ENCODE measurements at places on chromosomes 6 and 20.

- DNase-seq = no peak
Measured at GRCh38 chr6:1045239-1045638, 266.7 kb upstream of the FOXQ1 start.

DNA sequence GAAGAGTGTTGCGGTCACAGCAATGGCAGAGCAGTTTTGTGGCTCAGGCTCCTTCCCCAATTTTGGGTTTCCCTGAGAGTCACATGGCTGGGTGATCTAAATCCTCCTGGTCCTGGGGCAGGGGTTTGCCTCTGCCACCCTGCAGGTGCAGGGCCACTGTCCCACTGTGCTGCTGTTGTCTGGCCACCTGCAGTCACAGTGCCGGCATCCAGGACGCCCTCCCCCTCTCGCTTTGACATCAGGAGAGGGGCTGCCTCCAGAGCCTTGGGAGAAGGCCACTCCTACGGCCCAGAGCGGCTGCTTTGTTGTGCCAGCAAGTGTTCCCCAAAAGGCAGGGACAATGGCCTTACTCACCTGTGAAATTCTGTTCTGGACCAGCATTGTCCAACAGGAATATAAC lies 449.0 kb downstream of the QKI start:
- no peak for DNase-seq

GRCh38 chr6:39074486-39074885 lies 25.9 kb downstream of the GLP1R start:
- DNase-seq = no peak

- DNase-seq = no peak
Measured at GRCh38 chr6:4313044-4313686, 177.8 kb upstream of the ECI2 start.

DNA sequence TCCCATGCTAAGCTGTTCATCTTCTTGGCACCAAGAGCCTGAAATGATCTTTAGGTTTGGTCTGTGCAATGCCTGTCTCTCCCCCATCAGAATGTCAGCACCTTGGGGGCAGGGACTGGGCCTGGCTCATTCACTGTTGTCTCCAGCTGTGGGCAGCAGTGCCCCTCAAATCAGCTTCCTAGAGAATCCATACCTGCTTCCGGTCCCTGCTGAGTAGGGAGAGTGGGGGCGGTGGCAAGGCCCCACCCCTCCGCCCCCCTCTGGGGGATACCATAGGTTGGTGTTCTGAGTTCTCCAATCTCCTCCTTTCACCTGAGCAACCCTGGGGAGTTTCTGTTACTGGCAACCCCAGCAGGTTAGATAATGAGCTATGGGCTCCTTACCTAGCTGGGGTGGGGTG lies 19.2 kb upstream of the SPDEF start:
- DNase-seq = no peak

- DNase-seq = no peak
Measured at GRCh38 chr6:135393289-135393688, 104.3 kb downstream of the AHI1 start.

DNA sequence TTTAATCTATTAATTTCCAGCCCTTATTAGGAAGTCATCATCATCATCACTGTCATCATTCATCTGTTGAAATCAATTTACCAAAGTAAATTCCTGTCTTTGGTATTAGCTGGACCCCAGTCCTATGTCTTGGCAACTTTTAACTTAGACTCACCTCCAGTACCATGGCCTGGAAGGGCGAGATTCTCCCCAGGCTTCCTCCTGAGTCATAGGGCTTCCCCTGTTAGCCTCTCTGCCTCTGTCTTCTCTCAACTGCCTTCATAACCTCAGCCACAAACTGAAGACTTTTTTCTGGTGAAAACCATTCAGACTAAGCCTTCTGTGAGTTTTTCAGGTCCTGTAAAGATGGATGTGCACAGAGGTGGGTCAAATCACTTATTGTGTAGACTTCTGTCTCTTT lies 95.0 kb downstream of the NKAIN2 start:
- no peak for DNase-seq

DNA sequence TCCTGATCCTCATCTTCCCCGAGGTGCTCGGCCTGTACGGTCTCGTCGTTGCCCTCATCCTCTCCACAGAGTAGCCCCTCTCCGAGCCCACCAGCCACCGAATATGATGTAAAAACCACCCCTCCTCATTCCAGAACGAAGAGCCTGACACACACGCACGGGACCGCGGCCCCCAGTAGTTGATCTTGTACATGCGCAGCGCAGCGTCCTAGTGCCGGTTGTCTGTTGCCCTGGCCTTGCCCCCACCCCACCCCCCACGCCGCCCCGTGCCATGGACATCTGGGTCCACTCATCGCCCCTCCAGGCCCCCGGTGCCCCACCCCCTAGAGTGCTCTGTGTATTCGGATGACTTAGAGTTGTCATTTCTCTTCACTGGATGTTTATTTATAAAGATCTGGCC lies 5.2 kb upstream of the PRPH2 start:
- no peak for DNase-seq

GRCh38 chr6:10101551-10102252 lies 313.2 kb downstream of the TFAP2A start:
- DNase-seq = no peak

DNA sequence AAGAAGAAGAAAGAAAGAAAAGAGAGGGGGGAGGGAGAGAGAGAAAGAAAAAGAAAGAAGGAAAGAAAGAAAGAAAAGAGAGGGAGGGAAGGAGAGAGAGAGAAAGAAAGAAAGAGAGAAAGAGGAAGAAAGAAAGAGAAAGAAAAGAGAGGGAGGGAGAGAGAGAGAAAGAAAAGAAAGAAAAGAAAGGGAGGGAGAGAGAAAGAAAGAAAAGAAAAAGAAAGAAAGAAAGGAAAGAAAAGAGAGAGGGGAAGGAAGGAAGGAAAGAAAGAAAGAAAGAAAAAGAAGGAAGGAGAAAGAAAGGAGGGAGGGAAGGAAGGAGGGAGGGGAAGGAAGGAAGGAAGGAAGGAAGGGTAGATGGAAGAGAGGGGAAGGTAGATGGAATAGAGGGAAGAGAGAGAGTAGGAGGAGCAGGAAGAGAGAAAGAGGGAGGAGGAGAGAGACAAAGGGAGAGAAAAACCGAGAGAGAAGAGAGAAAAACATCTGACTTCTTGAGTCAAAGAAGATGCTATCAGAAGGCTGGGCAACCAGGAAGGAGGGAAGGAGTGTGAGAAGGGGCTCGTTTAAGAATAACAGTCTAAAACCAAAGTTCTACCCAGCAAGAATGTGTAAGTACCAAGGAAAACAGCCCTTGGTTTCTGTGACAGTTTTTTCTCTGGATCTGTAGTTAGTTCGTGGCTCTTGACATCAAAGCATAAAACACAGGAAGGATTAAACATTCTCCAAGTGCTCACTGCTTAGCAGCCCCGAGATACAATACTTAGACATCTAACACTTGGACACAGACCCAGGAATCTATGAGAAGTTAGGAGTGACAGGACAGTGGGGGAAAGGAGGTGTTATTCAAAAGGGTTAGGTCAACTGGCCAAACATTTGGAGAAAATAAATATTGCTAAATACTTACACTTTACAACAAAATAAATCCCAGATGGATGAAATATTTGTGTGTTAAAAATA lies 131.9 kb upstream of the STMND1 start:
- no peak for DNase-seq

DNA sequence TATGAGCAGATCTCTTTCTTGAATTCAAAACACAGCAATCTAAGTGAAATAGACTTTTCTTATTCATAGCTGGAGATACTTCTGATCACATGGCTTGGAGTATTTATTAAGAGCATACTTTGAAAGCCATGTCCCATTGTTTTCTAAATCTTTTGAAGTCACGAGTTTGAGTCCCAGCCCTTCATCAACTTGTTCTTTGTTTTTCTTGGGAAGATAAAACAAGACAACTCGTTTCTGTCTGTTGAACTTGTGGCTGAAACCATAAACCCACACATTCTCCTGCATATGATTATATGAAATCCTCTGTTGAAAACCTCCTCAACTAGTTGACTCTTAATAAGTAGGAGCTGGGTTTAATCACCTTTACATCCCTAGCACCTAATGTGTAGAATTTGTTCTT lies 3.3 kb downstream of the RNF144B start:
- no peak for DNase-seq

DNA sequence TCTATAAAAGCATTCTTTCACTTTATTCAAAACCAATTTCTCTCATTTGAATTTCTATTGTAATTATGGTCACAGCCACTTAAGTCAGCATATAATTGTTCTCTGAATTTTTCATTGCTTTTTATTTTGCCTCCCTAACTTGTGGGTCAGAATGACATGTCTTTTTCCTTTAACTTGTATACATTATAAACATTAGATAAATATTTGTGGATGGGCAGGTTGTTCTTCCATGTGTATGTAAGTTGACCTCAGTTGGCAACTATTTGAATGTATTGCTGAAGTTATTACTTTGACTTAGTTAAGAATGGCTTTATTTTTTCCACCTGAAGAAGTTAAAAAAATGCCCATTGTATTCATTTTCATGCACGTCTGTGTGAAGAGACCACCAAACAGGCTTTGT lies 83.0 kb upstream of the MAP3K7 start:
- no peak for DNase-seq

- no peak for DNase-seq
Measured at GRCh38 chr6:15401769-15402250, 155.9 kb downstream of the JARID2 start.

DNA sequence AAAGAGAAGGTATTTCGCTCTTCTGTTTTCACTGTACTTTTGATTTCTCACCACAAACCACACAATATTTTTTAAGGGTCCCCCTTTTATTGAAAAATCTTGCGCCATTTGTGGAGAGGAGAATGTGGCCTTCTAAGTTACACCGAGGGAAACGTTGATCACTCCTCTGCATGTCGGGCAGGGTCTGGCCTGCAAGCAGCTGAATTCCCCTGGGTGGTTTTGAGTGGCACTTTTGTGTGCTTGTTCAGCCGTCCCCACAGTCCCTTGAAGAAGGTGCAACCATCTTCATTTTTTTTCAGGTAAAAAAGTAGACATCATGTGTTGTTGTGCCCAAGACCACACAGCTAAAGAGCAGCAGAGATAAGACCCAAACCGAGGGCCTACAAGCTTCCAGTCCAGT lies 6.1 kb downstream of the GPR31 start:
- no peak for DNase-seq

DNA sequence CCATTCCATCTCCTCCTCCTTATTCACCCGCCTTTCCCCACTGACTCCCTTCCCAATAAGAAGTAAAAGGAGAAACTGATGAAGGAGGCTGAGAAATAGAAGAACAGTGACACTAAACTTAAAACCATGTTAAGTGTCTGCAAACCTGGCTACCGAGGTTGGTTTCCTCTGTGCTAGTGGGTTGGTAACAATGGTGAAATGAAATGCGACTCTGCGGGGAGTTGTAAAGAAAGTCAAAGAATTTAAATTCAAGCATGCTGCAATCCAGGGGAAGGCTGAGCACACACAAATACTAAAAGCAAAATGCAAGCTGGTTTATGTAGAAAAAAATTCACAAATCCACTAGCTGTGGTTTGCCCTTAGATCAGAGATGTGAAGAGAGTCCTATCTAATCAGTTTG lies 155.2 kb upstream of the PDE10A start:
- no peak for DNase-seq

GRCh38 chr6:25844518-25844917 lies 12.7 kb upstream of the SLC17A1 start:
- peak; percentile 26 for DNase-seq

DNA sequence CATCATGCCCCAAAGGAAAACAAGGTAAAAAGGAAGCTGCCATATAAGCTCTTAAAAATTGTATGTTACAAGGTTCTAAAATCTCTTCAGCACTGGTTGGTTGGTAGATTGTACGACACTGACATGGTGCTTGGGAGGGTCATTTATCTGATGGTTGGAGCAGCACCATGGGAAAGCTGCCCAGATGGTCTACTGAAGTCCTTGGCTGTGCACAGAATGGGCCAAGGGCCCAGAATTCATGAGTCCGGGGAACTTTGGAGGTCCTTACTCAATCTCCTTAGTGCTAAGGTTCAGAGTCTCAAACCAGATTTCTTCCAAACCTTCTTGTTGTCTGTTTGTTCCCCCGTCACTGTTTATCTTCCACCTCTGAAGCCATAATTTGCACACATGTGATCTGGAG lies 314.4 kb downstream of the ESR1 start:
- DNase-seq = no peak

DNA sequence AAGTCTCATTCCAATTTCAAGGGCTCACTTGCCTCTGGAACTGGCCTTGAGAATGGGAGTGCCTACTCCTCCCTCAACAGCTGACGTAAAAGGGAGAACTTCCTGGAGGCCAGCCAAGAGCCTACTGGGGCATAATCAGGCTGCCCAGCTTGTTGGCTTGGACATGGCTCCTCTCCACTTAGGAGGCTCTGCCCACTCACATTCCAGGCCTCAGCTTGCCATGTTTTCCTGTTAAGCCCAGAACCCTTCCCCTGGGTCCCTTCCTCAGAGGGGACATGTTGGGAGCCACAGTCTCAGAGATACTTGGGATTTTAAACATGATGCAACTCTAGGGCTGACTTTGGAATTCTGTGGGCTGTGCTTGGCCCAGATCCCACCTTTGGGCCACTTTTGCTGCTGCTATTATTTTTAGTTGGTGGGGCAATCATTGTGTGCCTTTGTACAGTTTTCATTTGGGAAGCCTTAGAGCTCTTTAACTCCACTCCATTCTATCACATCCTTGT lies 31.5 kb upstream of the ADTRP start:
- no peak for DNase-seq

- DNase-seq = no peak
Measured at GRCh38 chr6:162999575-163000285, 272.0 kb downstream of the PACRG start.

DNA sequence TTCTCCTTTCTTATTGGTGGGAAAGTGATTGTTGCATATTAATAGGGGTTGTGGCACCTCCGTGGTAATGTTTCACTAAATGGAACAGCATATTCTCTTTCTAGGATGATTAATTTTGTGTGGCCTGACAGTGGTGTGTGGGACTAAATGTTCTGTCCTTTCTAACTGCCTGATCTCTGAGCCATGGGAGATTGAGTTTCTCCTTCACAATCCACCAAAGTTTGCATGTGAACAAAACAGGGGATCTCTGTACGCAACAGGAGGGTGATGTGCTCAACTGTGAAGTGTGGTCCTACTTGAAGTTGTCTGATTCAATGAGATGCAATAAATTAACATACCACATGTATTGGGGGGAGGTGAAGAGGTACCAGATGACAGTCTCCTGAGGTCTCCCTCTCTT lies 19.3 kb downstream of the BCAS1 start:
- no peak for DNase-seq

GRCh38 chr6:113587078-113587699 lies 270.0 kb upstream of the MARCKS start:
- DNase-seq = no peak

- no peak for DNase-seq
Measured at GRCh38 chr6:70552974-70553373, 13.8 kb upstream of the SDHAF4 start.

- no peak for DNase-seq
Measured at GRCh38 chr6:15408758-15409157, 162.9 kb downstream of the JARID2 start.

DNA sequence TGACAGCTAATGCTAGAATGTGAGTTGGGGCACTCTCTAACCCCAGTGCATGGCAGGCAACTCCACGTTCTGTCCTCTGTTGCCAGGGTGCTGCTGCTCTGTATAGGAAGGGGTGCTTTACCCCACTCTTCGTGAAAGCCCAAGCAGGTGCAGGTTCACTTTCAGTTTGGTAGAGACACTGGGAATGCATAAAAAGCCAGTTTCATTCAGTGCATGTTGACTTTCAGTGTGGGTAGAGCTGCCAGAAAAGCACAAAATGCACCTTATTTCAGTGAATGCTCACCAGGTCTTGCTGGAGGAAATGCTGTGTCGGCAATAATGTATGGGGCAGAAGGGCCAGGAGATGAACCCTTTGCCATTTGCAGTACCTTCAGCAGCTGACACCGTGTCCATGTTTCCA lies 62.1 kb upstream of the ADGRB3 start:
- DNase-seq = no peak

Measured in NCI-H82 (cell line).